Vagina (tissue), 2 donors: ENCODE measurements at places on chromosomes 1 and 21. TPM values are rescaled to one million over a fixed set of nuclear protein-coding genes. Genes with fewer than 3 reads are reported as not detected.

Gene SYT14
- total RNA-seq = 0.49 TPM

DNA sequence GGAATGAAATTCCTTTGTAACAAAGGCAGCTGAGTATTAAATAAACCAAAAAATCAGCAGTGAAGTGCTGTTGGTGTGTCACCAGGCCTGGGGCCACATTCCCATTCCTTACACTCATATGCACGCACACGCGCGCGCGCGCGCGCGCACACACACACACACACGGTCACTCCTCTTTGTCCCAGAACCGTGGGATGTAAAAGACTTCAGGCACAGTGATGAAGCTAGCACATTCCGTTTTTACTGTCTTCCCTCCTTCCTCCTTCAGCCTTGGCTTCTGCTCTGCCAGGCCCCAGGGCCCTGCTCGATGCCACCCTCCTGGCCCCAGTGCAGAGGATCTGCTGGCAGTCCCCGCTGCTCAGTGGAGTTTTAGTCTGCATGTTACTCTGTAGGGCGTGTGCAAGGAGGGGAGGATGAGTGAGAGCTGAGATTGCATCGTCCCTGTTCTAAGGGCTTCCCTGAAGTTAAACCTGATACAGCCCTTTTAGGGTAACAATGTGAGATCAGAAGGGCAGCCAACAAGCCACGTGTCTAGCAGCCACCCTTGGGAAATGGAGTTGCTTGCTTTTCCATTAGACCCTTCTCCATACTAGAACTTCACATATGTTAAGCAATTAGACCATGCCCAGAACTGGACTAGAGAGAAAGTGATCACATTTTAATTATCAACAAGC lies 71.7 kb upstream of the WDR26 start:
- no peaks in the 10 kb centered on the region for H3K27me3 ChIP-seq
- no peak overlapping the region for H3K4me3 ChIP-seq
- H3K36me3 ChIP-seq = no peaks in the 10 kb centered on the region

GRCh38 chr21:28719723-28720122 lies 273.0 kb downstream of the LTN1 start:
- H3K4me1 ChIP-seq = peaks cover 8% of the 10 kb centered on the region
- DNase-seq = no peak
- H3K36me3 ChIP-seq = no peaks in the 10 kb centered on the region
- H3K27ac ChIP-seq = no peak overlapping the region

GRCh38 chr1:60867782-60868181 lies 214.6 kb upstream of the NFIA start:
- no peaks in the 10 kb centered on the region for H3K27me3 ChIP-seq
- no peak overlapping the region for H3K4me3 ChIP-seq
- no peak overlapping the region for H3K27ac ChIP-seq
- no peaks in the 10 kb centered on the region for H3K36me3 ChIP-seq
- DNase-seq = no peak
